ENCODE measurements at places on chromosomes 3 and 15.

GRCh38 chr3:70358978-70359580 lies 46.6 kb upstream of the MDFIC2 start:
- DNase-seq = peak; percentile 46

DNA sequence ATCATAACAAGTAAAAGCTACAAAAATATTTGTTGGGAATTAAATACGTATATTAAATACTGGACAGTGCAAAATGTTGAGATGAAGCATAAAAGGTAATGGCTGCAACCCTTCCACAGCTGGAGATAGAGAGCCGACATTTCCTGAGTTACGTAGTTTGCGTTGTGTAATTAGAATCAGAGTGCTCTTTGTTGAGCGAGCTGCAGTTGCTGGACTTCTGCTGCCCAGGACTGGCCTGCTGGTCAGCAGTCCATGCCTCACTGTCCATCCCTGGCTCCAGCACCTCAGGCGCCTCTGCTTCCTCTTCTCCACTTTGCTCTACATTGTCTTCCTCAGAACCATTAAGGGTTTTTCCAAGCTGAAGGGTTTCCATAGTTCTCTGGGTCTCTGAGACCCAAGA lies 28.4 kb upstream of the SHC4 start:
- DNase-seq = no peak

GRCh38 chr3:37072892-37073291 lies 79.6 kb downstream of the MLH1 start:
- peak; percentile 58 for DNase-seq

GRCh38 chr3:34955680-34956079 lies 683.6 kb upstream of the ARPP21 start:
- no peak for DNase-seq

GRCh38 chr3:132083583-132084279 lies 48.9 kb upstream of the CPNE4 start:
- peak; percentile 76 for DNase-seq

DNA sequence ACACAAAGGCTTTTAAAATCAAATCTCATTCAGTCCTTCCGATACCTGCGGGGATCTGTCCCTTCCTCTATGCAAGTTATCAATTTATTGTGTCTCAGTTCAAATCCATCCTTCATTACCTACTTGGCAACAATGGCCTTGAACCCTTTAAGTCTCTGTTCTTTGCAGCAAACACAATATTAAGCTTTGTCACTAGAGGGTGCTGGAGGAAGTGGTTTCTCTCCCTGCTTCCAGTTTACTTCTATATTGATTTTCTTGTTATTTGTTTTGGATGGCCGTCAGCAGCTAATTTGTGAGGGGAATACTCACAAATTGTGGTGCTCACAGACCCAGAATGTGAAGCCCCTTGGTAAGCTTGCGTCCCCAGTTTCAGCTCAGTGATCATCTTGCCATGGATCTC lies 278.3 kb downstream of the FGF12 start:
- peak; percentile 16 for DNase-seq

DNA sequence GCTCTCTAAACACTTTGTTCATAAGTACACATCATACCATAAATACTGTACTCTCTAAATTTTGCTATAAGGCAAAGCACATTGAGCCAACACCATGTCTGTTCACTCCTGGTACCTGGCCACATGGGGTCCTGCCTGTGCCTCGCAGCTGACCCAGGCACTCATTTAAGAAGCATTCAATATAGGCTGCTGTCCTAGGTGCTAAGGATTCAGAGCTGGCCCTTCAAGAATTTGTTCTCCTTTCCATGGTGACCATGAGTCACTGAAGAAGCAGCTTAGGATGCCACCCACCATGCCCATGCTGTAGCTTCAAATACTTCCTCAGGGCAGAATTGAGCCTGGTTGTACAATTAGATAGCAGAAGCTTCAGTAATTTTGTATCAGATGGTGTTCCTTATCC lies 119.2 kb upstream of the ZBED2 start:
- peak; percentile 79 for DNase-seq

- peak; percentile 85 for DNase-seq
Measured at GRCh38 chr3:106825962-106826605, 551.2 kb upstream of the CCDC54 start.

DNA sequence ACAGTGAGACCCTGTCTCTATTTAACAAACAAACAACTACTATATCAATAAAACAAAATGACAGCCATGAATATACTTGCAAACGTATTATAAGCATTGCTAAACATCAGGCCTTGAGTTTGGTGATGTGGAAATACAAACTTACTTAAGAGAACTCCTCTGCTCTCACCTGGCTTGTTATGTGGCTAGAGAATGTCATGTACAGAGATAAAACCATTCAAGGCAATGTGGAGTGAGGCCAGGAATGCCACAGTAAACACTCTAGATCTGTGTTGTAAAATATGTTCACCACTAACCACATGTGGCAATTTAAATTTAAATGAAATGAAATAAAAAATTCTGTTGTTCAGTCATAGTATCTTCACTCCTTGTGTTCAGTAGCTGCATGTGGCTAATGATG lies 22.7 kb upstream of the RARB start:
- DNase-seq = no peak

- no peak for DNase-seq
Measured at GRCh38 chr3:161987933-161988332, 491.3 kb downstream of the OTOL1 start.

- peak; percentile 65 for DNase-seq
Measured at GRCh38 chr3:46923559-46924350, 46.2 kb downstream of the PTH1R start.

- DNase-seq = no peak
Measured at GRCh38 chr3:176964661-176965060, 232.6 kb downstream of the TBL1XR1 start.

GRCh38 chr3:10474275-10474646 lies 31.1 kb downstream of the ATP2B2 start:
- DNase-seq = no peak

DNA sequence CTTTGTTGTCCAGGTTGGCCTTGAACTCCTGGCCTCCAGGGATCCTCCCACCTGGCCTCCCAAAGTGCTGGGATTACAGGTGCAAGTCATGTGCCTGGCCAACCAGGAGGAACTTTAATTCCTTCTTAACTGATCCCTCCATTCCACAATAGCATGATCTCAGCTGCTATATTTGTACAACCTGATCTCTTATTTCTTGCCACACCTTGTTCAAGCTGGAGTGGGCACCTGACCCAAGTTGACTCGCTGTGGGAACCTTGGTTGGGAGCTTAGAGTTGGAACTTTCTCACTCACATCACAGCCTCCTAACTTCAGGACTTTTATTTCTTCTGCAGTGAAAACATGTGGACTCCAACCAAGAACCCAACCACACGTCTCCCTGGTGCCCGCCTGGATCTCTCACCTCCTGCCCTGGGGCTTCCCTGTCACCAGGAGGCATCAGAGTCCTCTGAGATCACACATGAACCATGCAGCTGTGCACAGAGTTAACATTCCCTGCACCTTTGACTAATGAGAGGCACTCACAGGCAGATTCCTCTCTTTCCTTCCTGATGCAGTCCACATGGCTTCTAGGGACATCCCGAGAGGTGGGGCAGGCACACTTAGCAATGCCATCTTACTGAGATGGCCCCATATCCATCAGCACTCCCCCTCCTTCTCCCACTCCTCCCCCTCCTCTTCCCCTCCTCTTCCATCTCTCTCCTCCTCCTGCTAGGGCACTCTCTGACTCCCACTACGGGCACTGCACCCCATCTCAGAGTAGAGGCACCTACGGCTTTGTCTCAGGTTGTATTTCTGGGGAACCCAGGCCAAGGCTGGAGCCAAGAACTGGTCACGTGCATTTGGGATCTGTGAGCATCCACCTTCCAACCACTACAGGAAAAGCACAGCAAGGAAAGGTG lies 9.7 kb upstream of the CYFIP1 start:
- DNase-seq = peak; percentile 36

DNA sequence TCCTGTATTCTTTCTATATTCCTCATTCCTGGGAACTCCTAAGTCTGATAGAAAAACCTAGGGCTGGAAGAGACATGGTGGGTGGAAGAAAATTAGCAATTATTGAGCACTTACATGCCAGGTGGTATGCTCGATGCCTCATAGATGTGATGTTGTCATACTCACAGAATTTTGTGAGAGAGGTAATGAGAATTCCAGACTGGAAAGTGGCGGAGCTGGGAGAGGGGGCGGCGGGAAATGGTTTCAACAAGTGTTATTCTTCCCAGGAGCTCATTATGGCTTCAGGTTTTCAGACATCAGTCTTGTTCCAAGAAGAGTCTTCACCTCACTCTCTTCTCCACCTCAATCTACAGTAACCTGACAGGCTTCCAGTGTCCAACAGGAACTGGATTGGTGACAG lies 16.2 kb downstream of the TIMP4 start:
- no peak for DNase-seq

- DNase-seq = peak; percentile 41
Measured at GRCh38 chr15:74988007-74988800, 7.2 kb upstream of the SCAMP5 start.

GRCh38 chr3:177928172-177928873 lies 607.9 kb upstream of the KCNMB2 start:
- DNase-seq = peak; percentile 82

- DNase-seq = no peak
Measured at GRCh38 chr3:14459787-14460186, 57.4 kb downstream of the SLC6A6 start.

GRCh38 chr3:193910310-193910709 lies 225.6 kb upstream of the HES1 start:
- DNase-seq = no peak

DNA sequence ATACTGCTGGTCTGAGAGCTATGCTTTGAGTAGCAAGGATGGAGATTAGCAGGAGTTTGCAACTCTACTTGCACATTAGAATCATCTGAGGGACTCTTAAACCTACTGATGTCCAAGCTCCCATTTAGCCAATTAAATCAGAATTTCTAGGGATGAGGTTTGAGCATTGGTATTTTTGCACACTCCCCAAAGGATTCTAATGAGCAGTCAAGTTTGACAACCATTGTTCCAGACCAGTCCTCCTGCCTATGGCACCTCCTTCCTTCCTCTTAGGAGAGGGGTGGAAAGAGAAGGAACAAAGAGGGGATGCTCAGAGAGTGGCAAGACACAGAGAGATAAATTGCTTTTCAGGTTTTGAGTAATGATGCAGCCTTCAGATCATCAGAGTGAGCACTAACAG lies 275.5 kb upstream of the ROPN1 start:
- no peak for DNase-seq

DNA sequence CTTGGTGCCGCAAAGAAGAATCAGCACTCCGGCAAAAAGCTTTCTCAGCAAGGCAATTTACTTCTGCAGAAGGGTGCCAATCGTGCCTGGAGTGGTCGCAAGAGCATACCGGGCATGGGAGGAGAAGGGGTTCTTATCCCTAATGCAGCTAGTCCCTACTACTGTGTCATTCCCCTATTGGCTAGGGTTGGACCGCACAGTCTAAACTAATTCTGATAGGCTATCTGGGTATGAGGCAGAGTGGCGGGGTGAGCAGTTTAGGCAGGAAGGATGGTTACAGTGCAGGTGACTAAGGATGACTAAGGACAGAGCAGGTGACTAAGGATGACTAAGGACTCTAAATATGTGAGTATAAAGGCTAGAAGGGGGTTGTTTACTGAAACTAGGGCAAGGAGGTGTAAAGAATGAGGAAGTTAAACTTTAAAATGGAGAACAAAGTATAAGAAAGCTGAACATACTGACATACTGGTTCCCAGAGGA lies 52.9 kb downstream of the PGBD4 start:
- DNase-seq = peak; percentile 35

DNA sequence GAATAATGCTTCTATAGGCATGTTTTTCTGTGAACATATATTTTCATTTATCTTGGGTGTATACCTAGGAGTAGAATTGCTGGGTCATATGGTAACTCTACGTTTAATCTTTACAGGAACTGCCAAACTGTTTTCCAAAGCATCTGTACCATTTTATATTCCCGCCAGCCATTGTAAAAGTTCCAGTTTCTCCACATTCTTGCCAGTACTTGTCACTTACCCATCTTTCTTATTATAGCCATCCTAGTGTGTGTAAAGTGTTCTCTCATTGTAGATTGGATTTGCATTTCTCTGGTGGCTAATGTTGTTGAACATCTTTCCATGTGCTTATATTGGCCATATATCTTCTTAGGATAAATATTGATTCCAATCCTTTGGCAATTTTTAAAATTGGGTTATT lies 31.2 kb upstream of the CFAP20DC start:
- no peak for DNase-seq

DNA sequence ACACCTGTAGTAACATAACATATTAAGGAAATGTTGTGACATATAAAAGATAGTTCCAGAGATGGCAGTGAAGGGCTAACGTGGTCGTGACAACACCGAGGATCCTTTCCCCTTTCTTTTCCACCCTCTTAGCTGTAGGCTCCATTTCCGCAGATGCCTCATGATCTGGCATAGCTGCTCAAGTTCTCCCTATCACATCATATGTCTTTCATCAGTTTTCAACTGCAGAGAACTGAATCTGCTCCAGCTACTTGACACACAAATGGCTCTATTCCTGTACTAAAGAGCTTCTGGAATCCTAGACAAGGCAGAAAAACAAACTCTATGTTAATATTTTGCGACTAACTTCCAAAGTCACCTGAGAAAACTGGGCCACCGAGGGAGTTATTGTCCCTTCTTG lies 275.0 kb upstream of the SLCO3A1 start:
- no peak for DNase-seq

- no peak for DNase-seq
Measured at GRCh38 chr15:37517191-37517895, 417.0 kb upstream of the MEIS2 start.

- DNase-seq = no peak
Measured at GRCh38 chr15:93048426-93048721, 40.6 kb downstream of the RGMA start.

DNA sequence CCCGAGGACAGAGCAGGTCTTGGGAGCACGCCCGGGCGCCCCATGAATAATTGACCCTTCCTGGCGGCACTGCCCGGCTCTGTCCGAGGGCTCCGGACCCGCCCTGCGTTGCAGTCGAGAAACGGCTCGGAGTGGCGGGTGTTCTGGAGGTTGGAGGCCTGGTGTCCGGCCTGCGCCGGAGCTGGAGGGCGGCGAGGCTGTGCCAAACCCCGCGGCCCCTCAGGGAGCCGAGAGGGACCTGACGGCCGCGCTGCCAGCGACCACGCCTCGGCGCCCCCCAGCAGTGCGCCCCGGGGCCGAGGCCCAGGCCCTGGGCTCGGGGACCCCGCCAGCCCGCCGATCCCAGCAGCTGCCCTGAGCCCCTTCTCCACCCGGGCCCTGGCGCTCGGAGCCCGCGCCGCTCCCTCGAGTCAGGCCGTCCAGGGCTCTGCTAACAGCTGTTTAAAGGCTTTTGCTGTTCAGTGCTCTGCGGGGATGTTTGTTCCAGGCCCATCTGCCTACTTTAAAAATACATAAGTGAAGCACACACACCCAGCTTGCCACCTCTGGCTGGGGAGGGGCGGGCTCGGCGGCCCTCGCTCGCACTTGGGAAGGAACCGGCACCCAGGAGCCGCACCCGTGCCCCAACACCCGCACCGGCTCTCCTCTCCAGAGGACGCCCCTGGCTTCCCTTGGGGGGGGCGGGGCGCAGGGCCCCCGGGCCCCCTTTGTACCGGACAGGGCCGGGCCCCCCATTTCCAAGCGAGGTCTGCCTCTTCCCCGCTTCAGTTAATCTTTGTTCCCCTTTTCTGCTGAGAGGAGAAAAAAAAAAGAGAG lies 730 bp upstream of the ZNF710 start:
- peak; percentile 66 for DNase-seq

GRCh38 chr3:171157286-171157685 lies 130.8 kb upstream of the SLC2A2 start:
- DNase-seq = no peak

Data from GM23248 (cell line).